ENCODE measurements at places on chromosomes 16 and 17. TPM values are rescaled to one million over a fixed set of nuclear protein-coding genes. Genes with fewer than 3 reads are reported as not detected.

C17orf78 gene
- not detected for total RNA-seq

TRIM37 gene
- 10.3 TPM for total RNA-seq

IGFALS gene
- total RNA-seq: not detected

ASGR2 gene
- total RNA-seq: not detected

SMTNL2 gene
- total RNA-seq: 10.9 TPM

SLC12A3 gene
- not detected for total RNA-seq

TMEM106A gene
- total RNA-seq: 2.8 TPM
